ENCODE measurements at places on chromosomes 7 and 10.

- no peak for DNase-seq
These were observed 39.5 kb downstream of the CNPY1 start for GRCh38 chr7:155506854-155507337.

DNA sequence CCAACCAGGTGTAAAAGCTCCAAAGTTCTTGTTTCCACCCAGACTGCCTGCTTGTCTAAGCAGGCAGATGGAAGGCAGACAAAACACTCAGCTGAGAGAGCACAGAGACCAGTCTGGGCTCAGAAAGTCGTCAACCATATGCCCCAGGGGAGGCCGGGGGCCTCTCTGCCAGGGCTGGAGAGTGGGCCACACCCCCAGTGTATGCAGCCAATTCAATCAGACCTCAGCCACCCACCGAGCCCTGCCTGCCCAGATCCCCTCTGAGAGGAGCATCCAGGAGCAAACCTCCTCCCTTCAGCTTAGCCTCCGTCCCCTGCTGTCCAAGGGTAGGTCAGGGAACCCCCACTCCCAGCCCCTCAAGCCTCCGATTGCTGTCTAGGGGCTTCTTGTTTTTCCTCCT is 196.3 kb downstream of the LSM5 start:
- DNase-seq, result no peak

DNA sequence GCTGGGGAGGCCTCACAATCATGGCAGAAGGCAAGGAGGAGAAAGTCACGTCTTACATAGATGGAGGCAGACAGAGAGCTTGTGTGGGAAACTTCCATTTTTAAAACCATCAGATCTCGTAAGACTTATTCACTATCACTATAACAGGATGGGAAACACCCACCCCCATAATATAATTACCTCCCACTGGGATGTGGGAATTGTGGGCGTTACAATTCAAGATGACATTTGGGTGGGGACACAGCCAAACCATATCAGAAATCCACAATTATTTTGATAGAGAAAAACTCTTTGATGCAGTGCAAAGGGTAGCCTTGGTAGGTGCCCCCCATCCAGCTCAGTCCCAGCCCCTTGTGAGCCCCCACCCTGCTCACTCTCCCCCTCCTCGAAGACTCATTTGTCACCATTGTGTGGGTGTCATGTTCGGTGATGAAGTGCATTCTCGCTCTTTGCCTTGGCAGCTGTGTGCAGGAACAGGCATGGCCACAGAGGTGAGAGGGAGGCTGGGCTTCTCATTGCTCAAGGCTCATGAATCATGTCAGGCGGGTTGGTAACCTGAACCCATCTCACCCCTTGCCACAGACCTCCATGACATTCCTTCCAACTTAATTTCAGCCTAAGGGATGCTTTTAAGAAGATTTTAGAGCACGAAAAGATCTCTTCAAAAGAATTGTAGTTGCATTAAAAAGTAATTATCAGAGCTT is 75.9 kb downstream of the BUB3 start:
- DNase-seq, result no peak

GRCh38 chr7:158695726-158696452 is 8.7 kb downstream of the NCAPG2 start:
- no peak for DNase-seq

DNA sequence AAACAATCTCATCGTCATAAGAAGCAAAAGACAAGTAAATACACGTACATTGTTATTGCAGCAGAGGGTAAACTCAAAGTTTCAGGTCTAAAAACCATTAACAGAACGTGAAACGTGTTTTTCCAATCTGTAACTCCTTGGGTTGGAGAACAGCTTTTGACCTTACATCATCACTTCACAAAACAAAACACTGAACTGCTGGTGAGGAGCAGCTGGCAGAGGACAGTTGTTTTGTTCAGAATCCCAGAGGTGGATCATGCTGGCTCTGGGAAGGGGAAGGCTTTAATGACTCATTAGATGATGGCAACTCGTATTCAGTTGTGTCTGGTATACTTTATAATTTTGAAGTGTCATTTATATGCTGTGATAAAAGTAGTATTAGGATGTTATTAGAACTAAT is 923.0 kb upstream of the CELF2 start:
- no peak for DNase-seq

GRCh38 chr10:101290881-101291280 is 61.6 kb upstream of the LBX1 start:
- DNase-seq, result no peak

GRCh38 chr7:129334473-129334872 is 99.8 kb upstream of the STRIP2 start:
- DNase-seq, result no peak

DNA sequence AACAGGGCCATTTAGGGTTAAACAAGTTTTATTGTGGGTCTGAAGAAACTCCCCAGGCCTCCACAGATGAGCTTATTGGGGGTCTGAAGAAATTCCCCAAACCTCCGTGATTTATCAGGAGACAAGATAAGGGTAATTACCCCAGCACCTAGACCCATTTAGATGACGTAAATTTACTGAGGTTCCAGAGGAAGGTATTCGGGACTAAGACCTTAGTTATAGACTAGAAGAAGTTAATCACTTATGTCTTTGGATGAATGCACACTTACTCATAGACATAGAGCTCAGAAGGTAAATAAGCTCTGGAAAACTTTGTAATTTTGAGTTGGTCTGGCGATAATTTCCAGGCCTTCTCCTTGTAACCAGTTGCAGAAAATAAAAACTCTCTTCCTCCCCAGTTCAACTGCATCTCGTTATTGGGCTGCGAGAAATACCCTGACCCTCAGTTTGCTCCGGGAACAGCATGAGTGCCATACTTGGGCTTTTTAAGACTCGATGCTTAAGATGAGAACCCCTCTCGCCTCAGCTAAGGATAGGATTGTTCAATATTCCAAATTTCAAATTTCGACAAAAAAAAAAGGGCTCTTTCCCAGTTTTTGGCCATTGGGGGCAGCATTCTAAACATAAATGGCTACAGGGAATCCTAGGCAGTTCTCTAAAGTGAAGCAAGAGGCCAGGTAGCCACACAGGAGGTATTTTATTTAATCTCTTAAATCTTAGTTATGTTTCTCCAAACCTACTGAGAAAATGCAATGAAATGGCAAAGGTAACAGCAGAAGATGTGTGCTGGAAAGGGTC is 74.7 kb upstream of the PFKP start:
- DNase-seq, result no peak

DNA sequence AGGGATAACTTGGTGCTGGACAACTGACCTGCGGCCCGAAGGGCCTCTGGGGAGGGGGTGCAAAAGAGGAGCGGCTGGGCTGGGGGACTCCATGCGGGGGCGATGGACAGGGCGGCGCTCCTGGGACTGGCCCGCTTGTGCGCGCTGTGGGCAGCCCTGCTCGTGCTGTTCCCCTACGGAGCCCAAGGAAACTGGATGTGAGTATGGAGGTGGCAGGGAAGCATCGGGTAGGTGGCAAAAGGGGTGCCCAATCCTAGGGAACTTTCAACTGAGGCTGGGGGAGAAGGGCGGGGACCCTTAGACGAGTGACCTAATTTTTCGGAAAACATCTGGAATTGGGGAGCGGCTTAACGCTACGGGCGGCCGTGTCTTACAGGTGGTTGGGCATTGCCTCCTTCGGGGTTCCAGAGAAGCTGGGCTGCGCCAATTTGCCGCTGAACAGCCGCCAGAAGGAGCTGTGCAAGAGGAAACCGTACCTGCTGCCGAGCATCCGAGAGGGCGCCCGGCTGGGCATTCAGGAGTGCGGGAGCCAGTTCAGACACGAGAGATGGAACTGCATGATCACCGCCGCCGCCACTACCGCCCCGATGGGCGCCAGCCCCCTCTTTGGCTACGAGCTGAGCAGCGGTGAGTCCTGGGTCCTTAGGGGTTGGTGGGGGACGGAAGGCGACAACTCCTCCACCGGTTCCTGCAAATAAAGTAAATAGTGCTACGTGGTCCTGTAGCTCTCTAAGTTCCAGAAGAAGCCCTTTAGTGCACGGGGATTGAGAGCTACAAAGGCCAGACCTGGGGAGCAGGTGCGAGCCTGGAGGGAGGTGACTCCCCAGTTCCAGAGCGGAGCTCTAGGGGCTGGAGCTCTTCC is 622 bp downstream of the WNT16 start:
- no peak for DNase-seq

DNA sequence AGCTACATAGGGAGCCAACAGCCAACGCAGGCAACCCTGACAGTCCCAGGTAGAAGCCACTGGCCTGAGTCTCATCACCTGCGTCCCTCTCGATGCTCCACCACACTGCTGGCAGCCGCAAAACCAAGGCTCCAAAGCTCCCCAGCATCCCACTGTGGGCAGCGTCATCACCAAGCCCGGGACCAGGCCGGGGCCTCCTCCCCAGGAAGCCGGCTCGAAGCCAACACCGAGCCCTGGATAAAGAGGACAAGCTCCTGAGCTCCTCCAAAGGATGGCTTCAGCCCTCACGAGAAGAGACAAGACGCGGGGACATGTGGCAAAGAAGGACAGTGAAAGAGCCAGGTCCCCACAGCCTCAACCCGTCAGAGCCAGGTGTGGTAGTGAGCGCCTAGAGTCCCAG is 23.9 kb downstream of the PARD3 start:
- no peak for DNase-seq

DNA sequence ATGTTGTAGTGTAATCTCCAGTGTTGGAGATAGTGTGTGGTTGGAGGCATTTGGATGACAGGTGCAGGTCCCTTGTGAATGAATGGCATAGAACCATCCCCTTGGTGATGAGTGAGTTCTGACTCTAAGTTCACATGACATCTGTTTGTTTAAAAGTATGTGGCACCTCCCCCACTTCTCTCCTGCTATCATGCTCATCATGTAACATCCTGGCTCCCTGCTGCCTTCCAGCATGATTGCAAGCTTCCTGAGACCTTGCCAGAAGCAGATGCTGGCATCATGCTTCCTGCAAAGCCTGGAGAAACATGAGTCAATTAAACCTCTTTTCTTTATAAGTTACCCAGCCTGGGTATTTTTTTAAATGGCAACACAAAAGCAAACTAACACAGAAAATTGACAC is 499.0 kb upstream of the SEMA3D start:
- DNase-seq, result no peak

DNA sequence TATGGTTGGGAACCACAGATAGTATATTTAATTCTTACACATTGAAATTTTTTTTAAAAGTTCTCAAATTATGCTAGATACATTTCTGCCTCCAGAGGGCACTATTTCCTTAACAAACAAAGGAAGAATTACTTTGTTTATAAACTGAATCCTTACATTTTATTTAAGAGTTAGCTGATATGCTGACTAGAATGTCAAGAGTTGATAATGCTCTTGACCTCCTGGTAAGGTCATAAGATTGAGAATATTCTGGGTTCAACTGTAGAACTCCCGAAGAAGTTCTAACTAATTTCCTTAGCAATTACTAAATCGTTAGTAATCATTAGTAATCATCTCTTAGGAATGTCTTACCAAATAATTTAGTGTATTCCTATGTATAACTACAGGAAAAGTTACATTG is 95.3 kb upstream of the CYP26C1 start:
- DNase-seq, result no peak

GRCh38 chr7:45278763-45279398 is 121.3 kb downstream of the RAMP3 start:
- DNase-seq, result no peak

- DNase-seq, result no peak
These were observed 8.3 kb upstream of the BCL7B start for GRCh38 chr7:73565675-73566340.

- no peak for DNase-seq
These were observed 18.5 kb downstream of the SRI start for GRCh38 chr7:88201305-88201704.

- no peak for DNase-seq
These were observed 630.0 kb upstream of the FOXK1 start for GRCh38 chr7:4052130-4052529.

DNA sequence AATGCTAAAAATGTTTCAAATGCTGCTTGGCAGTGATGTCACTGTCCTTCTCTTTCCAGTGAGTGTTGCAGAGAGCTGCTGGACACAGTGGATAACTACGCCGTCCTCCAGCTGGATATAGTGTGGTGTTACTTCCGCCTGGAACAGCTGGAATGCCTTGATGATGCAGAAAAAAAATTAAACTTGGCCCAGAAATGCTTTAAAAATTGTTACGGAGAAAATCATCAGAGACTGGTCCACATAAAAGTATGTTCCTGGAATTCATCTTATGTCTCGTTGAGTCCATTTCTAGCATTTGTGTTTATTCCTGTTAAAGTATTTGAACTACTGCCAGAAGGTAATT is 25.2 kb downstream of the NUB1 start:
- no peak for DNase-seq

- no peak for DNase-seq
These were observed 160.7 kb upstream of the PCBD1 start for GRCh38 chr10:71048971-71049615.

GRCh38 chr10:130923596-130923995 is 387.9 kb downstream of the TCERG1L start:
- DNase-seq, result no peak

DNA sequence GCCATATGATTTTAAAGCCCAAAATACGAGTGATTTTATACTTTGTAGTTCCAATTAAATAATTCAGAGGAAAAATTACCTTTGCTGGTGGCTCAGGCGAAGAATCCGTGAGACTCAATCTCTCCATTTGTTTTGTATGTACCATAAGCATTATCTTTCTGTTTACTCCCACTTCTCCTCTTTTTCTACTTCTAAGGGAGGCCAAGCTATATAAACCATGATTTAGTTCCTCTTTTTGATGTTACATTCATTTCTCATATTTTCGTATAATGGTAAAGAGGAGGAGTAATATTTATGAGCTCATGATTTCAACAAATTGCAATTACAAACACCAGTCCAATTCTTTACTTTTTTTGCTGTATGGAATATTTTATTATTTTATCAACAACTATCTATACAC is 50.6 kb upstream of the TES start:
- no peak for DNase-seq

DNA sequence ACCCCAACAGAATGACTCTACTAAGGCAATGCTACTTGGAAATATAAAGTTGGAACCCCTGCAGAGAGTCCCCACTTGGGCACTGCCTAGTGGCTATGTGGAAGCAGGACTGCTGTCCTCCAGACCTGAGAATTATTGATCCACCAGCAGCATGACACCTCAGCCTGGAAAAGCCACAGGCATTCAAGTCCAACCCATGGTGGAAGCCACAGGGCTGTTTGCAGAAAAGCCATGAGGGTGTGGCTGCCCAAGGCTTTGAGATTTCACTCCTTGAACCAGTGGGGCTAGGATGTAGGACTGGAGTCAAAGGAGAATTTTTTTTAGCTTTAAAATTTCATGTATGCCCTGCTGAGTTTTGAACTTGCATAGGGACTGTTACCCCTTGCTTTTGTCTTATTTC is 13.6 kb upstream of the GHRHR start:
- DNase-seq, result no peak

GRCh38 chr10:78700413-78700812 is 368.4 kb upstream of the ZMIZ1 start:
- DNase-seq, result no peak

GRCh38 chr10:117997673-117998072 is 49.1 kb downstream of the RAB11FIP2 start:
- DNase-seq, result no peak

GRCh38 chr10:100153239-100153825 is 32.5 kb downstream of the ERLIN1 start:
- DNase-seq, result no peak
